ENCODE measurements at places on chromosomes 6 and 20.
A peak's percentile ranks its signal among the peaks of the same experiment; 100 is the strongest.

GRCh38 chr6:37691904-37692806 is 5.5 kb downstream of the MDGA1 start:
- DNase-seq = peak; percentile 83

DNA sequence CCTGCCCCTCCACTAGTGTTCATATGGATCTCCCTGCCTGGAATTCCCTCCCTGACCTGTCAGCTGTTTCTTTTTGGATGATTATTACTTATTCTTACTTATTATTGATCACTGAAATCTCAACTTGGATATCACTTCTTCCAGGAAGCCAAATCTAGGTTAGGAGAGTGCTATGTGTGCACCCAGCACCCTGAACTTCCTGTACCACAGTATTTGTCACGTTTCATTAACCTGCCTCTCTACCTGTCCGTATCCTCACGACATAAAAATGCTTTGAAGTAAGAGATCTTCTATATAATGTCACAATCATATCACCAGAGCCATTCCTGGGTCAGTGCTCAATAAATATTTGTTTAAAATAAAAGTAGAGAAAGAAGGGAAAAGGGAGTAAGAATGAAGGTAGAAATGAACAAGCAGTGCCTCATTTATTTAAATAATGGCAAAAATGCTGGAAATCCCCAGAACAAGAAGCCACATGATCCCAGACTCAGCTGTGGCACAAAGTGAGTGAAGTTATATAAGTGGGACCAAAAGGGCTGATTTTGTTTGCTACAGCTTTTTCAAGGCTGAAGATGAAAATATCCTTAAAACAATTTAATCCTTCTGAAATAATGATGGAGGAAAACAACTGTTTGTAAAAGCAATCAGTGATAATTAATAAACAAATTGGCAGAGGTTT is 88.0 kb upstream of the MANEA start:
- no peak for DNase-seq

GRCh38 chr20:34522969-34523871 is 7.0 kb downstream of the DYNLRB1 start:
- DNase-seq = peak; percentile 88

- no peak for DNase-seq
Measured at GRCh38 chr20:63072991-63073737, 66.4 kb upstream of the BHLHE23 start.

- no peak for DNase-seq
Measured at GRCh38 chr6:132504757-132505156, 8.2 kb downstream of the STX7 start.

DNA sequence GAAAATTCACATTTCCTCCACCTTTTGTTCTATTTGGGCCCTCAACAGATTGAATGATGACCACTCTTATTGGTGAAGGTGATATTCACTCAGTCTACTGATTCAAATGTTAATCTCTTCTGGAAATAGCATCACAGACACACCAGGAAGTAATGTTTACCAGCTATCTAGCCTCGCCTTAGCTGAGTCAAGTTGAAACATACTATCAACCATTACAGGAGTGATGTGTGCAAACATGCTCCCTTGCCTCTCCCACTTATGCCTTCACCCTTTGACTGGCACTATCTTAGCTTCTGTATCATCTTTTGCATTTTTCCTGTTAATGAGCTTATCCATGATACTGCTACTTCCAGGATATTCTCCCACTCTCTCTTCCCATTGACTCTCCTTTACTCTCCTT is 191.9 kb downstream of the CENPW start:
- DNase-seq = no peak

DNA sequence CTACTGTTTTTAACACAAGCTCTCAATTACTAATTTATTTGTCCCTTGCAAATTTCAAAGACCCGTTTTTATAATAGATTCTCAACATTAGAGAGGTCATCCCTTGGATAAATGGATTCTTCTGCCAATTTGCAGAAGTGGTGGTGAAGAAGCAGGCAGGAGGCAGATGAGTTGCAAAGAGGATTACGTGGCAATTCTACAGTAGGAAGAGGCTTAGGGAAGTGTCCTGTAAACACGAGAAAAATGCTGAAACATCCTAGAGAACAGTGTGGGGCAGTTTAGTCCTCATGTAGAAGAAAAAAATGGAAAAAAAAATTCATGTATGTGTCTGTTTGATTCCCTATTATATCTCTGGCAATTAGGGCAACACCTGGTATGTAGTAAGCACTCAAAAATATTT is 87.6 kb downstream of the BMP2 start:
- DNase-seq = no peak

DNA sequence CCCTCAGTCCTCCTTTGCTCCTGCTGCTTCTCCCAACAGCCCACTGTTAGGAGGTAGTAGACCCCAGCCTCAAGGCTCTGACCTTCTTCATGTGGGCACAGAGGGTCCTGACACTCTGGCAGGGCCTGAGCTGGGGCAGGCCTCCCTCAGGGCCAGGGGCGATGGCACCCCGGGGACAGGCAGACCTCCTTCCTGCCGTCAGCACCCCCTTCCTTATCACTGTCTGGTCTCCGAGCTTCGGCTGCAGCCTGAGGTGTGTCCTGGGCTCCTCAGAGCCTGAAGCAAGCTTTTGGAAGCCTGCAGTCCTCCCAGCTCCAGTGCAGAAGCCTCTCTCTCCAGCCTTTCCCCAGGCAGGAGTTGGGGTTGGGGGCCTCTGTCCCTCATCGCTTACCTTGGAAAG is 22.0 kb downstream of the SPDEF start:
- no peak for DNase-seq

GRCh38 chr6:39053854-39054576 is 5.4 kb downstream of the GLP1R start:
- no peak for DNase-seq

DNA sequence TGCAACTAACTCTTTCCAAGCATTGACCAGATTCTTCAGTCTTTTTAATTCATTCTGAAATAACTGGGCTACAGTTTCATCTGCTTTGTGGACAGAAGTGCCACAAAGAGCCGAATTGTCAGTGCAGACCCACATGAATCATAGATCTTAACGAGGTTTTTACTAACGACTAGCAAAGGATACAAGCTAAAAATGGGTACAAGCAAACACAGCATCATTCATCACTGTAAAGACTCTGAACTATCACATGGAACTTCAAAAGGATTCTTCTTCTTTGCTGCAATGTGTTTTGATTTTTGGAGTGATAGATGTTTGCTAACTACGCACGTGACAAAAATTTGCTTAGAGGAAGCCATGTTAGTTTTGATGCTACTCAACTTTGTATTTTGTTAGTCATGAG is 227.1 kb downstream of the ESR1 start:
- no peak for DNase-seq

- DNase-seq = peak; percentile 58
Measured at GRCh38 chr6:135624402-135625295, 127.1 kb upstream of the AHI1 start.

DNA sequence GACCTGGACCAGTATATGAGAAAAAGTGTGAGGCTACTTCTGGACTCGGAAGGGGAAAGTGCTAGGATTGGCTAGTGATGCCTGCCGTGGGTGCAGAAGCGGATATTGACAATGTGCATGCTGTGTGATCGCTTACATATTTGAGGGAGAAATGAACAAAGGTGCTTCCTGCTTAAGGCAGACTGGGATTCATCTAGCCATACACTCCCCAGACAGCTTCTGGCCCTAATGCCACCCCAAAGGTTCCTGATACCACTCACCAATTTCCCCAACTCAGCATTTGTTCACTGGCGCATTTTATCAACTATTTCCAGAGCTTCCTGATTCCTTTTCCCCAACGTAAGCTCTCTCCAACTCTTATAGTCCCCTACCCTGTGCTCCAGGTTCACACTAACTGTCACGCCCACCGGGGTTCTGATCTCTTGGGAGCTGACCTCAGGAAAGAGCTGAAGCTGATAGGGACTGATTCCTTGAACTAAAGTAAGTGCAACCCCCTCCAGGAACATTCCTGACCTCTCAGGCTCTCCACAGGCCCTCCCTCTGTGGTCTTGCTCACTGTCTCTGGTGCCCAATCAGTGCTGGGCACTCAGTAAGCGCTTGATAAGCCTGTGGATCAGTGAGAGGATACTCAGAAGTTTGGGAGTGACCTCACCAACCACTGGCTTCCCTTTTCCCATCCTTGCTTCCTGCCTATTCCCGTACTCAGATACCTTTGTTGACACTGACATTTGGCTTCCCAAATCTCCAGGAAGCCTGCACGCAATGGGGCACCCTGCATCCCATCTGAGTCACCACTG is 73.3 kb downstream of the MRPL14 start:
- peak; percentile 72 for DNase-seq

- DNase-seq = no peak
Measured at GRCh38 chr20:36091561-36092397, 62.8 kb upstream of the EPB41L1 start.

DNA sequence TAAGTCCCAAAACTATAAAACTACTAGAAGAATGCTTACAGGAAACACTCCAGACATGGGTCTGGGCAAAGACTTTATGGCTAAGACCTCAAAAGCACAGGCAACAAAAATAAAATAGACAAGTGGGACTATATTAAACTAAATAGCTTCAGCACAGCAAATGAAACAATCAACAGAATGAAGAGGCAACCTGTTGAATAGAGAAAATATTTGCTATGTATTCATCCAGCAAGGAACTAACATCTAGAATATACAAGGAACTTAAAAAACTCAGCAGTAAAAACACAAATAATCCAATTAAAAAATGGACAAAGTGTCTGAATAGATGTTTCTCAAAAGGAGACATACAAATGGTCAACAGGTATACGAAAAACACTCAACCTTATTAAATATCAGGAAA is 30.4 kb downstream of the HLA-G start:
- no peak for DNase-seq

DNA sequence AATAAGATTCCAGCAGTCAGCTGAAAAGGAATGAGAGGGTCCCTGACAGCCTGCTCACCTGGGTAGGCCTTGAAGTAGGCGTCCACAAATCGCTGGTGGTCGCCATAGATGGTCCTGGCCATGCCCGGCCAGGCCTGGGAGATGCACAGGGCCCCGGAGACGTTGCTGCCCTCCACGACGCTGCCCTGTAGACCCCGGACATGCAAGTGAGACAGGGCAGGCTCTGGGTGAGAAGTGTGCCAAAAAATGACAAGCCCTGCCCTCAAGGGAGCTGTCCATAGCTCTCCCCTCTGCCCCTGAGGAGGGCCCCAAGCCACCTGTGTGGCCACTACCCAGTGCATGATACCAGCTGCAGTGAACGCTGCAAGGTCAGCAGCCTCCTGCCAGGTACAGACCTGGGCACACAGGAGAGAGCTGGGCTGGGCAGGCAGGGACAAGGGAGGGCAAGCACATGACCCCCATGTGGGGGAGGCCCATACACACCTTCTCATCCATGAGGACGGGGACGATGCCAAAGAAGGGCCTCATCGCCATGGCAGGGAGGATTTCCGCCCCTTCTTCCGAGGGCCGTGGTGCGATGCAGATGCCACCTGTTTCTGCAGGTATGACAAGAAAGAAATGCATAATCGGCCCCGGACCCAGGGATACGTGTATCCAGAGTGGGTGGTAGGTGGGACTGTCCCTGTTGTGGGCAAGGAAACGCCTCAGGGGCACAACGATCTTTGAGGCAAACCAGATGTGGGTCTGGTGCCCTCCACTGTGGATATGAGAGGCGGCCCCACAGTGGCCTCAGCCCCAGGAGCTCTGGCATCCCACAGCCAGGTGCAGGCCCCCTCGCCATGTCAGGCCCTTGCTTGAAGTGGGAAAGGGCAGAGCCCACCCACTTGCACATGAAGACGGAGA is 21.2 kb upstream of the APMAP start:
- no peak for DNase-seq

GRCh38 chr20:20593447-20594170 is 118.8 kb downstream of the RALGAPA2 start:
- peak; percentile 58 for DNase-seq

GRCh38 chr20:58433029-58433647 is 44.1 kb downstream of the VAPB start:
- DNase-seq = no peak

- no peak for DNase-seq
Measured at GRCh38 chr6:148771212-148771601, 24.4 kb downstream of the UST start.

- DNase-seq = no peak
Measured at GRCh38 chr6:89032599-89032998, 48.0 kb upstream of the PNRC1 start.

DNA sequence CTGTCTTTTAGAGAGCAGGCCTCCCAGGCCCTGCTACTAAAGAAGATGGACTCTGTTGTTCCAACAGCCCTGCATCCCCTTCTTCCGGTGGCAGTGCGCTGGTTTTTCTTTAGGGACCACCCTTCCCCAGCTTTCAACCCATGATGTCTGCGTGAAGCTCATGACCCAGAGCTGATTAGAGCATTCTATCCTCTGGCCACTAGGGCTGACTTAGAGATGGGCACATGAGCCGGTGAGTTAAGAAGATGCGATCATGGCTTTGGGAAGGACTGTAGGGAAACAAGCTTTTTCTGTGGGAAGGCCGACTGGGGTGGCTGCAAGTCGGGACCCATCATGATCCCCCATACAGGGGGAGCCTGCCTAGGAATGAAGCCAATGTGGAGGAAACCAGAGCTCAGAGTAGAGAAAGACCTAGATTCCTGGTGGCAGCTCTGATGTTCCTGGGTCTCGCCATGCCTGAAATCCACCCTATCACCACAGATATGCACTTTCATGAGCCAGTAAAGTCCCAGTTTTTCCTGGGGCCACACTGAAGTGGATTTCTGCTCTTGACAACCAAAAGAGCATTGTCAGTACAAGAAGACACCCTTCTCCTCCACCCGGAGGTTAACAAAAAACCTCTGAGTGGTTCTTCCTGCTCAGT is 29.1 kb upstream of the STX16 start:
- peak; percentile 12 for DNase-seq

GRCh38 chr6:8707956-8708772 is 272.8 kb upstream of the SLC35B3 start:
- peak; percentile 73 for DNase-seq

DNA sequence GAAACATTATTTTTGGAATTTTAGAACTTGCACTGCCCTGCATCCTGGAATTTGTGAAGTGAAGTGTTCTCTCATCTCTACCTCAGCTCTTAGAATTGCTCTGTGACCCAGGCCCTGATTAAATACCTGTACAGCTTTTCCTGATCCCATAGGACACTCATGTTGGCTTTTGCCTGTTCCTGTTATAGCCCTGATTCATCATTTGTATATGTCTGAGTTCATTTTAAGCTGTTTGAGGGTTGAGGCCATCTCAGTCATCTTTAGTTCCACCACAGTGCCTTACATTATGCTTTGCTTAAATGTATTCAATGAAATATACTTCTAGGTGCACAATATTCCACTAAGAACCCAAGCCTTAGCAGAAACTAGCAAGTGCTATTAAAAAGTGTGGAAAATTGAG is 26.4 kb downstream of the ZFAND3 start:
- no peak for DNase-seq

All from adipocyte (in vitro differentiated cells).